Activated CD8-positive, alpha-beta memory T cell treated with anti-CD3 and anti-CD28 coated beads for 1 hour (primary cell): ENCODE measurements at places on chromosomes 3 and 15.

DNA sequence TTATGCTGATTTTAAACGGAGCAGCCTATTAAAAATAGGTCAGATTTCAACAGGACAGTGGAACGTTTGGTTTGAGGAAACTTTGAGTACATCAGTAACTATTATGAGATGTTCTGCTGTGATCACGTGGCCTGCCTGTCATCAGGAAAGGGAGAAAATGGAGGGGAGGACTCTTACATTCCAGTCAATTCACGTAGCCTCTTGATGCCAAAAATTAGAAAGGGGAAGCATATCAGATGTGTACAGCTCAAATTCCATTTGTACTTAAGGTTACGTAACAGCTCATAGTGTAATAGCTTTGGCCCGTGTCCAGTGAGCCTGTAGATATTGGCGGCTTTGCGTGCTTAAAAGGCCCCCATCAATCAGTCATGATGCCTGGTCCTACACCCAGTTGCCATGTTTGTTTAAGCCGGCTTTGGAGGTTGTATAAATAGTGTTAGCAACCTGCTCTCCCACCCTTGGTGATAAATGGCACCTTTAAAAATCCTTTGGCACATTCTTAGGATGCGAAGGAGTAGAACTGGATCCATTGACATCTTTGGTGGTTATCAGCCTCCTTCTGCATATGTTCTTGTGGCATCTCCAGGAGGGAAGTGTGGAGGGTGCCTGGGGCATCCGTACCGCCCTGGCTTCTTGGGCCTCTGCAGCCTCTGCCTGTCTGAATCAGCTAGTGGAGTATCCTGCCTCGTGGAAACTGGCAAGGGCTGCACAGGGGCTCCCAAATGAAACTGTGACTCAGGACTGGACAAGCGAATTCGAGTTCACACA lies 163.9 kb downstream of the THSD4 start:
- DNase-seq = no peak

DNA sequence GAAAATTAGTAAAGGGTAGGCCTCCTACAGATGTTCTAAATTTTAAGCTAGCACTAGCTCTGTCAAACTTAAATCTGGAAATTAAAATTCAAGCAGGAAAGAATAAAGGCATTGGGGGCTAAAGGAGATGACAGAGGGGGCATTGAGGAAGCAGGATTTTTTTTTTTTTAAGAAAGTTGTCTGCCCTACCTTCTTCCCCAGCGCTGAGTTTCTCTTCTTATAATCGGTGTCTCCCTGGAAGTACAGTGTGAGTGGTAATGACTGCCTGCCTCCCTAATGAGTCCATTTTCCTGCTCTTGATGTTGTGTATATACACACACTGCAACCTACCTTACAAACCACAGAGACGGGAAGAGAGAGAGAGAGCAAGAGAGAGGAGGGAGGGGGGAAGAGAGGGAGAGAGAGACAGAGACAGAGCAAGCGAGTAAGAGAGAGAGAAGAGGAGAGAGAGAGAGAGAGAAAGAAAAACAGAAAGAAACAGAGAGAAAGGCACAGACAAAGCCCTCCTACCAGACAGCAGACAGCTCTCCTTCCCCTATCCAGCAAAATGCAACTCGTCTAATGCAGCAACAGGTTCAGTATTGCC lies 47.0 kb downstream of the ZBTB20 start:
- no peak for DNase-seq

- DNase-seq = no peak
Observed at GRCh38 chr3:52230461-52230860, 5.0 kb upstream of the TLR9 start.

DNA sequence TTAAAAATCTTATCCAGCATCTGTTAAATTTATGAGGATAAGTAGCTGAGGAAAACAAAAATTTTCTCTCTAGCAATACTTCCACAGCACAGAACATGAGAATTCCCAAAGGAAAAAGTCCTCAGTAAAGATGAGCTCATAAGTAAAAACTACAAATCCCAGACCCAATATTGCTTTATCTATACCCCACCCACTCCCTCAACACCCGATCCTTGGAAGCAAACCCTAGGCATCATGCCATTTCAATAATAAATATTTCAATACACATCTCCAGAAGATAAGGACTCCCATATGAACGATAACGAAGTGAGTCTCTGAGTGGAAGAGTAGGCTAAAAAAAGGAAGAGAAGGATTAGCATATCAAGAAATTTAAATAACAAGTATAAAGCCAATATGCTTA lies 8.3 kb upstream of the PRR20G start:
- no peak for DNase-seq

GRCh38 chr15:35728219-35728940 lies 182.4 kb upstream of the DPH6 start:
- no peak for DNase-seq

GRCh38 chr3:175868626-175869025 lies 1009.5 kb downstream of the NAALADL2 start:
- DNase-seq = no peak
